ENCODE measurements at places on chromosomes 7 and 10.

DNA sequence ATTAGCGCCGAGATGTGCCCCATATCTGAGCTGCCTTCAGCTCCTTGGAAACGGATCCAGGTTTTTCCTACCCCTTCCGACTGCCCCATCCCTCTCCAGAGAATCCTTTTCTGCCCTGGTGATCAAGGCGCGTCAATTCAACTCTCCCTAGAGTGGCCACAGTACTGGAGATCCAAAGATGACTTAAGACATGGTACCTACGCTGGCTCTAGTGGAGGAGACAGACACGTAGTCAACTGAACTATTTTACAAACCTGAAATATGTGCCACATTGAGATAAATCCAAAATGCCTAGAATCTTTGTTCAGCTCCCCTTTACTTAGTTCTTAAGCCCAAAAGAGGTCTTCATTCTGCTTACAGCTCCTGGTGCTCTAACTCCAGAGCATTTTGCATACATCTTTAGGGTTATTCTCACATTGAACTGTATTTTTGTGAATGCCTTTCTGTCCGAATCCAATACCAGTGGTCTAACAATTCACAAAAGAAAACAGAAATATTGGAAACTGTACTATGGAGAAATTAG is 444 bp upstream of the TNPO3 start:
- DNase-seq: no peak

GRCh38 chr7:66696774-66697191 is 43.8 kb upstream of the RABGEF1 start:
- no peak for DNase-seq

DNA sequence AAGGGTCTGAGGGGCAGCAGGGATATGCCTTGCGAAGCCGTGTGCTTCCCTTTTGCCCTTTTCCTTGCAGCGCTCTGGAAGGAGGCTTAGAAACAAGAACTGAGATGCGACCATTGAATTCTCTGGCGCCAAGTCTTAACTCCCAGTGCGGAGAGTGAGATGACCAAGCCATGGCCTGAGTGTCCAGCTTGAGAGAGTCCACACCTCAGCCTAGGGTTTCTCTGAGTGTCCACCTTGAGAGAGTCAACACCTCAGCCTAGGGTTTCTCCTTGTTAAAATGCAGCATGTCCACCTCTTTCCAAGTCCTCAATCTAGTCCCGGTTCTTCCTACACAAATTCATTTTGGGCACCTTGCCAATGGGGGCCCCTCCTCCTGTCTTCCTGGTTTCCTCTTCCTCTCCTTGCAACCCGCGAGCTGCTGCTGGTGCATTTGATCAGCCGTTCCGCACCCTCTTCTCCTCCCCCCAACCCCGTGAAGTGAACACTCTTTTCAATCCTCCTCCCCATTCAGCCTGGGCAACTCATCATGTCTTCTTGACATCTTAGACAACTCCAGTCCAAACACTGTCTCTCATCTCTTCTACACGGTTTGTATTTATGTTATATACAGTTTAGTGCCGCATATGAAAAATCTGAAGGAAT is 178.2 kb upstream of the PITRM1 start:
- no peak for DNase-seq

DNA sequence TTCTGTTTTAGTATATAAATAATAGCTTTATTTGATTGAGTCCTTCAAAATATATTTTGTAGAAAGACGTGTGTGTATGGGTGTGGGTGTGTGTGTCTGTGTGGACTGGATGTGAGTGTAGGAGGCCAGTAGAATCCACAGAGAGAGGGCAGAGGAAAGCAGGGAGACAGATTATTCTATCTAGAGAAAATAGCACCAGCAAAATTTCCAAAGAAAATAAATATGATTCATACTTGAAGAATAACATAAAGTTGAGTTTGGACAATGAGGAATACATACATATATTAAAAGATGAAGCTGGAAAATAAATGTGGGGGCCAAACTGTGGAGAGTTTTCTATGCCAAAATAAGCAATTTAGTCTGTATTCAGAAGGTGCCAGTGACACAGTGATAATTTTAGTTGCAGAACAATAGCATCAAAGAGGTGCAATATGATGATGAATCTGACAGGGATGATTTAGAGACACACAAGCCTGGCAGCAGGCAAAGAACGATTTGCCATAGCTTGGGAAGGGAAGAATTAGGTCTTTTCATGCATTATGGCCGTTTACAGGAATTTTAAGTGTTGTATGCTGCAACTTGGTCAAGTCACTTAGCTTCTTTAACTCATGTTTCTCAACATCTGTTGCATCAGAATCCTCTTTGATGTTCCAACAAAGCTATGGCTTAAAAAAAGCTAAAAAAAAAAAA is 121.3 kb downstream of the SEMA3A start:
- no peak for DNase-seq

GRCh38 chr10:91420868-91421267 is 10.7 kb downstream of the HECTD2 start:
- no peak for DNase-seq

- no peak for DNase-seq
These were observed 50.4 kb downstream of the NEURL1 start for GRCh38 chr10:103543617-103544525.

- DNase-seq: no peak
These were observed 54.7 kb downstream of the ADAMTS14 start for GRCh38 chr10:70726909-70727495.

DNA sequence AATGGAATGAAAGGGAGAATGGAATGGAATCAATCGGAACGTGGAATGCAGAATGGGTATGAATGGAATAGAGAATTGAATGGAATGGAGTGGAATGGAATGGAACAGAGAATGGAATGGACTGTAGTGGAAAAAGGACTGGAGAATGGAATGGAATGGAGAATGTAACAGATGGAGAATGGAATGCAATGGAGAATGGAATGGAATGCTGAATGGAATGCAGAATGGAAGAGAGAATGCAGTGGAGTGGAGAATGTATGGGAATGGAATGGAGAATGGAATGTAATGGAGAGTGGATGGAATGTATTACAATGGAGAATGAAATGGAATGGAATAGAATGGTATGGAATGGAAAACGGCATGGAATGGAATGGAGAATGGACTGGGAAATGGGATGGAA is 96.9 kb downstream of the NSUN6 start:
- no peak for DNase-seq

All from activated effector memory CD4-positive, alpha-beta T cell treated with anti-CD3 and anti-CD28 coated beads, Interleukin-2, amount 50 U/mL, for 16 hours (primary cell).